ENCODE measurements at places on chromosomes 2 and 18.

DNA sequence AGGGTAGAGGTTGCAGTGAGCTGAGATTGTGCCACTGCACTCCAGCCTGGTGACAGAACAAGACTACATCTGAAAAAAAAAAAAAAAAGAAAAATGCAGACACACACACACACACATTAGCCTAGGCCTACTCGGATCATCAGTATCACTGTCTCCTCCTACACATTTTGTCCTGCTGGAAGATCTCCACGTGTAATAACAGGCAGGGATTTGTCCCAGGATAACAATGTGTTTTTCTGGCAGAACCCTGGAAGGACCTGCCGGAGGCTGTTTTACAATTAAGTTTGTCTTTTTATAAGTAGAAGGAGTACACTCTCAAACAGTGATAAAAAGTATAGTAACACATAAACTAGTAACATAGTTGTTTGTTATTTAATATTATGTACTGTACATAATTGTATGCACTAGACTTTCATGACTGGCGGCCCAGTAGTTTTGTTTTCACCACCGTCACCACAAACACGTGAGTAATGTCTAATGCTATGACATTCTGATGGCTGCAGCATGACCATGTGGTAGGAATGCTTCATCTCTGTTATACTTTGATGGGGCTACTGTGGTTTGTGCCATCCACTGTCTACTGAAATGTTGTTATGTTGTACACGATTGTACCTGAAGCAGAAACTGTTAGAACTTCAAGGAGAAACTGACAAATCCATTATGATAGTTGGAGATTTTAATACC, 130.6 kb downstream of the ATP9B start:
- no peak for DNase-seq

GRCh38 chr18:78786776-78787175, 192.8 kb upstream of the SALL3 start:
- no peak for DNase-seq

DNA sequence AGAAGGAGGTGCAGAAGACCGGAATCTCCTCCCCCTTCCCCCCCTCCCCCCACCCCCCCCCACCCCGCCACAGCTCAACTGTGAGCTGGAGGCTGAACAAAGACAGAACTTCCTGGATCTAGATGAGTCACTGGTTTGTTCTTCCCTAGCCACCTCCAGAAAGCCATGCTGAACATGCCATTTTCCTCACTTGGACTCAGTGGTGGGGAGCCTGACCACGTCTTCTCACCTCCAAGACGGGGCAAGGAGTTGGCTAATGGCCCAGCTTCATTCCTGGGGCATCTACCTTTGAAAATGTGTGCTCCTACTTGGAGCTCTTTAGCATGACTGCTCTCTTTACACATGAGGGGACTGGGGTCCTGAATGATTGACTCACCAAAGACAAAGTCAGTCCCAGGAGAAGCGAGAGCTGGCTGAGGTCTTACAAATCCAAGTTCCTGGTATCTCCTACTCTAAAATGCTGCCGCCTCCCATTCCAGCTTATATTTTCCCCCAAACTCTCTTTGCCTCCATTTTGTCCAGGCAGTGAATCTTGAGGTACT, 22.6 kb upstream of the FZD5 start:
- no peak for DNase-seq

DNA sequence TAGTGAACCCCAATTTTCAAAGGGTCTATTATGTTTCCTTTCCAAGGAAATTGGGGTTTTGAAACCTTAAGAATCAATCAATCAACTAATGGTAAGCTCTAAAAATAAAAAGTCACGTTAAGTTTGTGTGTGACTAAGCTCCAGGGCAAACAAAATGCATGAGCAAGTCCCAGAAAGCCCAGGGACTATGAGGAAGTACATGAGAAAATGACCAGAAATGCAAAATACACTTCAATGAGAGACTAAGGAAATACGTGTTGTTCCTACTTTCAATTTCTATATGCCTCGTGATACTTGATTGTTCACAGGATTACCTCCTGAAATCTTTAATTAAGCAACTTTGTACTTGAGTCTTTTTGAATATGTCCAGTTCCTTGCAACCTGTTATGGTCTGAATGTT, 684.4 kb upstream of the SYT4 start:
- DNase-seq = no peak

DNA sequence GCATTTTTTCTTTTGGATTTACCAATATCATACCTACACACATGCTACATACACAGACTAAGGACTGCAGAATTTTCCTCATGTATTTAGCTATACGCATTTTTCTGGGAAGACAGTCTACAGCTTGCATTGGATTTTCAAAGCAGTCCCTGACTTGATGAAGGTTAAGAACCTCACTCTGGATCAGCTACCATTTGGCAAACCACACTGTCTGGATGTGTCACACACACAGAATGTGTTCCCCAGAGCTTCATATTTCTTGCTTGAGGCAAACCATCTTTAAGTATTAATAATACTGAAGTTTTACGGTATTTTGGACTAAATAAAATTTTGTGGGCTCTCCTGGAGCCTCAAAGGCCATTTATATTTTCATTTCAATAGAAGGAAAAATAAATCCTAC, 102.3 kb downstream of the TCF4 start:
- no peak for DNase-seq

DNA sequence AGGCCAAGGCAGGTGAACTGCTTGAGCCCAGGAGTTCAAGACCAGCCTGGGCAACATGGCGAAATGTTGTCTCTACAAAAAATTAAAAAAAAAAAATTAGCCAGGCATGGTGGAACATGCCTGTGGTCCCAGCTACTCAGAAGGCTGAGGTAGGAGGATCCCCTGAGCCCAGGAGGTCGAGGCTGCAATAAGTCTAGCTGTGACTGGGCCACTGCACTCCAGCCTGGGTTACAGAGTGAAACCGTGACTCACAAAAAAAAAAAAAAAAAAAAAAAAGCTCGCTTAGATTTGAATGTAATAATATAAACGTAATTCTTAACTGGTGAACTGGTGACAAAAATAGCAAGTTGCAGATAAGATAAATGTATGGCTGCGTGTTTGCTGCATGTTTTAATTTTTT, 56.5 kb downstream of the TFCP2L1 start:
- no peak for DNase-seq

DNA sequence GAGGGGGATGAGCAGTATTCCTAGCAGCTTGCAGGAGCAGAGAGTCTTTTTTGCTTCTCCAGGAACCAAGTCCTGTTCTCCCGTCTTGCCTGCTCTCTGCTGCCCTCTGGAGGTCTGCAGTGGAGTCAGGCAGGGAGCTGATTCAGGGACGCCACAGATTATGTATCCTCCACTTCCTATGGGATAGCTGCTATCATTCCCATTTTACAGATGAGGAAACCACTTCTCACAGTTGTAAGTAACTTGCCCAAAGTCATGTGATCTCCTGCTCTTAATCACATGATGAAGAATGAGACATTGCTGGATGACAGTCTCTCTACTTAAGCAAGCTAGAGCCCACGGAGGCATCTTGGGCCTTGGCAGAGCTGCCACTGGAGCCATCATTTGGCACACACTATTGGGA, 8.3 kb downstream of the SLC4A5 start:
- peak; percentile 65 for DNase-seq

DNA sequence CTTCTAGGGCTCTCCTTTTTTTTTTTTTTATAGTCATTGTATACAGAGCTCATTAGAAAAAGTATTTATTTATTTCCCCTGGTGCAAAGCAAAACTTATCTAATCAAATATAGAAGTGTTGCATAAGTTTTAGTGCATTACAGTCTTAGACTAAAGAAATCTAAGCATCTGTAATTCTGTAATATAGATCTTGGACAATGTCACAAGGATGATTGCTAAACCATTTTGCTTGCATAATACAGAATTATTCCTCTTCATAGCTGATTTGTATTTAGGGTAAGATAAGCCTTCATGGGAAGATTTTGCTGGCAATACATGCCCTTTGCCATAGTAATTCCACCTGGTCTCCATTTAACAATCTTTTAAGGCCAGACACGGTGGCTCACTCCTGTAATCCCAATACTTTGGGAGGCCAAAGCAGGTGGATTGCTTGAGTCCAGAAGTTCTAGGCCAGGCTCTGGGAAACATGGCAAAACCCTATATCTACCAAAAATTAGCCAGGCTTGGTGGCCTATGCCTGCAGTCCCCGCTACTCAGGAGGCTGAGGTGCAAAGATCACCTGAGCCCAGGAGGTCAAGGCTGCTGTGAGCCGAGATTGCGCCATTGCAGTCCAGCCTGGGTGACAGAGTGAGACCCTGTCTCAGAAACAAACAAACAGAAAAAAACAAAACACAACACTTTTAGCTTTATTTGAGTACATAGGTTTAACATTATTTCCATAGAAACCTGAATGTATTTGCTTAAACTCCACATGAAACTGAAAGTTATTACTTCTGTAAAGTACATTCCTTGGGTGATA, 2.2 kb upstream of the ACADL start:
- no peak for DNase-seq

DNA sequence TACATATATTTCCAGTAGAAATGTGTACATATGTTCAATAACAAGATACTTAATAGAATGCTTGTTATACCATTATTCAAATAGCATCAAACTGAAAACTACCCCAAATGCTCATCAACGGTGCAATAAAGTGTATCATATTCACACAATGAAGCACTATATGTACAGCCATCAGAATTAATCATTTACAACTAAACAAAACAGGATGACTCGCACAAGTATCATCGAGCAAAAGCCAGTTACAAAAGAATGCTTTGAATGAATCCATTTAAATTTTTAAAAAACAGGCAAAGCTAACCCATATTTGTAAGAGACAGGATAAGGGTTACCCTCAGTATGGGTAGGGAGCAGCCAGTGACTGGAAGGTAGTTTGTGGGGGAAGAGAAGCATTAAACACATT, 132.8 kb upstream of the PDE1A start:
- no peak for DNase-seq

- no peak for DNase-seq
Observed at GRCh38 chr2:72813841-72814240, 12.0 kb downstream of the EXOC6B start.

DNA sequence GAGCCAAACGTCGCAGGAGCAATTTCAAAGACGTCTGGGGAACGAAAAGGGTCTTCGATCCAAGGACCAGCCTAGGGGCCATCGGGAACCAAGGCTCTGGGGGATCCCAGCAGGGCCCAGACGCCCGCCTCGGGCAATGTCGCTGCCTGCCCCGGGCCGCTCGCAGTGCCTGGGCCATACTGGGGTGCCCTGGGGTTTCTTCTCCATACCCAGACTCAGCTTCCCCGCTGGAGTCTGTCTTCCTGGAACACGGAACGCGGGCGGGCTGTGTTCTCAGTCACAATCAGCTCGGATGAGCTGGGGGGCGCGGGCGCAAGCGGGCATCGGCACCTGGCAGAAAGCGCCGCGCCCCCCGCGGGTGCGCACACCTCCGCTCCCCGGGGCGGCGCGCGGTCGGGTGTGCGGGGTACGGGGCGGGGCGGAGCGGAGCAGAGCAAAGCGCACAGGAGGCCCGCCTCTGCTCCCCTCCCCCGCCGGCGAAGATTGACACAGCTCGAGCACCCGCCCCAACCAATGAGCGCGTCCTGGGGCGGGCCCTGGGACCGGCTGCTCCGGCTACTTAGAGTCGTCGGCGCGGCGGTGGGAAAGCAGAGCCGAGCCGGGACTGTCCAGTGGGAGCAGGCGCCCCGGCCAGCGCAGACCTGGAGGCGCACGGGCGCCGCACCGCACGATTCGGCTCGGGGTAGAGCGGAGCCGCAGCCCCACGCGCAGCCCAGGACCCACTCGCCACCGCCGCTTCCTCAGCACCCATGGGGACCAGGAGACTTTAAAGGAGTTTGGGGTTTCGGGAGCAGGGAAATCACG, at the start of gene LRATD1:
Gene LRATD1 (plus strand): TSS at position 585 of the 804 bp plus-strand sequence. CDS start 1,263 bp downstream, outside the sequence.
- DNase-seq = peak; percentile 24

- DNase-seq = no peak
Observed at GRCh38 chr18:4204438-4204720, 250.7 kb downstream of the DLGAP1 start.

GRCh38 chr2:60964651-60965498, 52.6 kb upstream of the PEX13 start:
- DNase-seq = no peak

DNA sequence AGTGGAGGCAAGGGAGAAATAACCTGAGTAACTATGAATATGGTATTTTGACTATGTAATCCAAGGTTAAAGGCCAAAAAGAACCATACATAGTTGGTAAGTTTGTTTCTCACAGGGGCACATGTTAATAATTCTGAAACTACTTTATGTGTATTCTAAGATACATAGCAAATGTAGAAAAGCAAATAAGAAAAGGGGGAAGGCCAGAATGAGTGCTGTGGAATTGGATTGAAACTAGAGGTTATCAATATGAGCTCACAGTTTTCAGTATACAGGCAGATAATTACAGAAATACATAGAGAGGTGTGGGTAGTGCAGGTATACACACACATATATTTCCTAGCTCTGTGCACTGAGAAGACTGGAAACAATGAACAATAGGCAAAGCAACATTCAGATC, 13.7 kb downstream of the INO80C start:
- no peak for DNase-seq

DNA sequence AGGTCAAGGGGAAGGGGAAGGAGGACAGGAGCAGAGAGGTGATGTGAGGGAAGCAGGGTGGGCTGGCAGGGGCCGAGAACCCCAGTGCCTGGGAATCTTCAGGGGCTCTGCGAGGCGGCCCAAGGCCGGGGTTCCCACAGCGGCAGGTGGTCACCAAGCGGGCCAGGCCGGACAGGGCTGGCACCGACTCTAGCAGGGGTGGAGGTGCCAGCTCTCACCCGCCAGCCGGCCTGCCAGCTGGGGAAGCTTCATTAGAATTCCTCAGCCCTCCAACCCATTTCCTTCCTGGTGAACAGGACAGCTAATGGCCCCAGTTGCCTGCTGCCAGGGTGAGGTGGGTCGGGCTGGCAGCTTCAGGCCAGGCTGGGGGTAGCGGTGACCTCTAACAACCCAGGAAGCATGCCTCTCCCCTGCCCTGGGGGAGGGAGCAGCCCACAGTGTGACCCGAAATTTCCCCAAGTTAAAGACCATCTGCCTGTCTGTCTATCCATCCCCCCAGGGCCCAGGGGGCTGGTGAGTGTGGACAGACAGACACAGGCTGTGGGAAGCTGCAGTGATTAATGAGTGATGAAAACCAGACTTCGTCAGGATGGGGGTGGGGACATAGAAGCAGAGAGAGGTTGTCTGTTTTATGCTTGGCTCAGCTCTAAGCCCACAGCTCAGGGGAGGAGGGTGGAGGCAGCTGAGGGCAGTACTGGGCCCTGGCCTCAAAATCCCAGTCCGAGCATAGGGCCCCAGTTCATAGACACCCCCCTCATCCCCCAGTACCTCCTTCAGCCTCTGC, 144.1 kb downstream of the ZFP36L2 start:
- DNase-seq = no peak

DNA sequence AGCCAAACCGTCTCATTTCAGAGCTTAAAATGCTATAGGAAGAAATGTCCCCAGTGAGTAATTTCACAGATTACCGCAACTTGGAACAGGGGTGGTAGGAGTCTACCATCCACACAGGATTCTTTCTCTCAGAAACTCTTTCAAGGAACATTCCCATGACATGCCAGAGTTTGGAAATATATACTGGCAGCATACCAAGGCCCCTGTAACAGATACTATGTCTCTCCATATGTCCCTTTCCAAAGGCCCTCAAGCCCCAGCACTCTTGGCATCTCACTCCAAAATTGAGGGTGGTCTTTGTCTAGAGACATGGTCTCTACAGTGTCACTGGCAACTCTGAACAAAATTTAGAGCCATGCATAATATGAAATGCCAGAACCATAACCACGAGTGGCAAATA, 11.0 kb downstream of the FIGLA start:
- DNase-seq = no peak
